ENCODE measurements at places on chromosomes 3 and 15. TPM values are rescaled to one million over a fixed set of nuclear protein-coding genes. Genes with fewer than 3 reads are reported as not detected.

DNA sequence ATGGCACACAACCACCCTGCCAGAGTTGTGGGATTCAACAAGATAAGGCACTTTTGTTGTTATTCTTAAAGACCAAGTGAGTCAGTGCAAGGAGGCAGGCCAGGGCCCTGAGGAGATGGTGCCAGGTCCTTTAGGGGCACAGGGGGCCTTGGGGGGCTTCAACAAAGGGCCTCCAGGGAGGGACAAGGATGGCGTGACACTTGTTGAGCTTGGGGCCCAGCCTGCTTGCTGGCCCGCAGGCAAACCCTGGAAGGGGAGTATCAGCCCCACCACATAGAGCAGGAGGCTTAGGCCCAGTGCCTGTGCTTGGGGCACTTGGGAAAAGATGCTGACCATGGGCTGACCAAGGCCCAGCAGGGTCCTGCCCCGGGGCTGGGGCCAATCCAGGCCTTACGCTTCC, 5.5 kb downstream of the IQSEC1 start:
- no peak for DNase-seq
- H3K27ac ChIP-seq = no peak overlapping the region
- no peak overlapping the region for H3K4me3 ChIP-seq
- H3K4me1 ChIP-seq = no peaks in the 10 kb centered on the region
- H3K27me3 ChIP-seq = peaks cover 7% of the 10 kb centered on the region
- H3K36me3 ChIP-seq = no peaks in the 10 kb centered on the region

DNA sequence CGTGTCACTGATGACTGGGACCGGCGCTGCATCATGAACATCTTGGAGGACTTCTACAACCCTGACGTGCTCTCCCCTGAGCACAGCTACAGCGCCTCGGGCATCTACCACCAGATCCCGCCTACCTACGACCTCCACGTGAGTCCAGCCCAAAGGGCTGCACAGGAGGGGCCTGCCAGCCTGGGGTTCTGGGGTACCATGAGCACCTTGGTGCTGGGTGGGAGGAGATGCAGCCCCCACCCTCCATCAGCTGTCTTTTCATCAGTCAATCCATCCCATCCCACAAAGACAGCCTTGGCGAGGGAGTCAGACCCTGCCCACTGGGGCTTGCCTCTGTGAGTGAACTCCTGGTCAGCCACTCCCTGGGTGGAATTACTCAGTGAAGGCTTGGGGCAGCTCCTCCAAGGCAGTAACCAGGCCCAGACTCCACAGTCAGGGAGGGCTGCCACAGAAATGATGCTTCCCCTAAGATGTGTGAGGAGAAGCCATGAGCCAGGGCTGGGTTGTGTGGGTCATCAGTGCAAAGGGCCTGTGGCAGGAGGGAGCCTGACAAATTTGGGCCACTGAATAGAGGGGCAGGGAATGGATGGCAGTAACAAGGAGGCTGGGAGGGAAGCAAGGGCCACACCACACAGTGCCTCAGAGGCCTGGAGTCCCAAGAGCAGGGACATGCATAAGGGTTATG, 47.9 kb downstream of the SEMA3G start:
- peaks cover 7% of the 10 kb centered on the region for H3K36me3 ChIP-seq
- no peak overlapping the region for H3K27ac ChIP-seq
- no peak for DNase-seq
- H3K4me1 ChIP-seq = no peaks in the 10 kb centered on the region
- H3K4me3 ChIP-seq = no peak overlapping the region
- no peaks in the 10 kb centered on the region for H3K27me3 ChIP-seq

GRCh38 chr3:194313560-194314387, 37.4 kb downstream of the CPN2 start:
- no peaks in the 10 kb centered on the region for H3K27me3 ChIP-seq
- H3K27ac ChIP-seq = peak overlapping the region; percentile 81
- no peak for DNase-seq
- H3K36me3 ChIP-seq = no peaks in the 10 kb centered on the region

- H3K4me1 ChIP-seq = no peaks in the 10 kb centered on the region
- H3K36me3 ChIP-seq = no peaks in the 10 kb centered on the region
Observed at GRCh38 chr3:13850161-13850945, 29.5 kb downstream of the WNT7A start.

DNA sequence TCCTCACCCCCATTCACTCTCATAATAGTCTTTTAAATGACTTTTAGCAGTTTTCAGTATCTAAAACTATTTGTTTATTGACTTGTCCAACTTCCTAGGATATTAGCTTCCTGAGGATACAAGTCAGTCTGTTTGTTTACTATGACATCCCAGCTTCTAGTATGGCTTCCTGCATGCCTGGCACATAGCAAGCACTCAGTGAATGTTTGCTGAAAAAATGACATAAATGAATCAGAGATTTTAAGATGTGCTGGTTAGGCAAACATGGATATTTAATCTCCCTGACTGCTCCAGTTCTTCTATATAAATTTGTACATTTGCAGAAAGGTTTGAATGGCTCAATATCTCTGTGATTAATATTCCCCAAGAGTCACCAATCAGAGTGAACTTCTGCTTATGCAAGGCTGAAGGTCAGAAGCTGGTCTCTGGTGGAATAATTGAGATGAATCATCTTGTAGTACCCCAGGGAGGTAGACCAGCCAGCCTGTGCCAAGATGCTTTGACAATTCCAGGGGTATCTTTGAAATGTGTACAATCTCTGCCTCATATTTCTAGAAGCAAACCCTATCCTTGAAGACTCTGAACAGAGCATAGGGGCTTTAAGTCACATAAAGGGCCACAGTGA, 219.0 kb upstream of the LMCD1 start:
- DNase-seq = no peak
- H3K36me3 ChIP-seq = no peaks in the 10 kb centered on the region
- H3K4me1 ChIP-seq = no peaks in the 10 kb centered on the region

- peaks cover 3% of the 10 kb centered on the region for H3K27me3 ChIP-seq
- no peak overlapping the region for H3K4me3 ChIP-seq
- DNase-seq = no peak
- no peaks in the 10 kb centered on the region for H3K36me3 ChIP-seq
- H3K4me1 ChIP-seq = no peaks in the 10 kb centered on the region
Observed at GRCh38 chr3:168511428-168512014, 415.8 kb upstream of the GOLIM4 start.

- no peak overlapping the region for H3K4me3 ChIP-seq
- no peaks in the 10 kb centered on the region for H3K4me1 ChIP-seq
- no peaks in the 10 kb centered on the region for H3K27me3 ChIP-seq
- H3K27ac ChIP-seq = no peak overlapping the region
- DNase-seq = no peak
Observed at GRCh38 chr3:133765256-133765655, 19.1 kb downstream of the TF start.

DNA sequence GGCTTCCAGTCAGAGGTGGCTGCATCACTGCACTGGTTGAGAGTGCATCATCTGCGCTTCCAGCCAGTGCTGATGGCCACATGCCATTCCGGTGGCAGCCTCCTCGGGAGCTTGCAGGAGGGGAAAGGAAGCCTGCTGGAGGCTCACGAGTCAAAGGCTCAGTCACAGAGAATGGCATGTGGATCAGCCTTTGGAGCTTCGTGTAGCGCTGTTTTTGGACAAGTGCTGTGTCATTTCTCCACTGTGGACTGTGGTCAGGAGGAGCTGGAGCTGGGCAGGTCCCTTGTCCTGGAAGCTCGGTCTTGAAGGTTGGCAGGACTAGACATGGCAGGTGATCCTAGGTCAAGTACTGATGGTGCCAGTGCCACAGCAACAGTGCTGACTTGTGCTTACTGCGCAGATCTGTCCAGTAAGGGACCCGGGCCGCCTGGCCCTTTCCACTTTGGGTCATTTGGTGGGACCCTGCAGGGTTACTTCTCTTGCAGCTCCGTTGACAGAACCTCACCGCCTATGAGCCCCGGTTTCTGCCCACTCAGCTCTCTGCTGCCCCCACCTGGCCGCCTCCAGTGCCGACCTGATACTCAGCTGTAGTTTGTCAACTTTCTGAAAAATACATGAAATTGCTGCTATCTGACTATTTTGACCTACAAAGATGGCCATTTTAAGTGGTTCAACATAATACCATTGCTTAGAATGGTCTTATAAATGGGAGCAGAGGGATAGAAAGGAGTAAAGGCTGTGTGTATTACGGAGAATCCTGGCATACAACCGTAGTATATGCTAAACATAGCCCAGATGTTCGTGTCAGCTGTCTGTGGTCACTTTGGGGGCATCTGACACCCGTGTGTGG, 27.6 kb upstream of the TRPM1 start:
- no peaks in the 10 kb centered on the region for H3K36me3 ChIP-seq
- no peak overlapping the region for H3K4me3 ChIP-seq
- no peaks in the 10 kb centered on the region for H3K27me3 ChIP-seq
- no peaks in the 10 kb centered on the region for H3K4me1 ChIP-seq
- DNase-seq = peak; percentile 53
- H3K27ac ChIP-seq = no peak overlapping the region

GRCh38 chr3:126300001-126300760, 57.0 kb downstream of the KLF15 start:
- H3K4me1 ChIP-seq = no peaks in the 10 kb centered on the region
- H3K36me3 ChIP-seq = no peaks in the 10 kb centered on the region
- no peak for DNase-seq
- H3K27me3 ChIP-seq = no peaks in the 10 kb centered on the region

- no peak overlapping the region for H3K4me3 ChIP-seq
- no peaks in the 10 kb centered on the region for H3K27me3 ChIP-seq
- no peaks in the 10 kb centered on the region for H3K36me3 ChIP-seq
- peaks cover 8% of the 10 kb centered on the region for H3K4me1 ChIP-seq
- DNase-seq = no peak
Observed at GRCh38 chr3:73510334-73510733, 114.4 kb downstream of the PDZRN3 start.

- H3K36me3 ChIP-seq = no peaks in the 10 kb centered on the region
- H3K4me1 ChIP-seq = peaks cover under 1% of the 10 kb centered on the region
- no peak overlapping the region for H3K4me3 ChIP-seq
- no peak overlapping the region for H3K27ac ChIP-seq
- DNase-seq = no peak
- H3K27me3 ChIP-seq = no peaks in the 10 kb centered on the region
Observed at GRCh38 chr3:127666676-127667075, 6.1 kb upstream of the ABTB1 start.

Gene TM2D3
- total RNA-seq = 46.2 TPM

Gene GOLGA6D
- not detected for total RNA-seq

Gene RTP3
- not detected for total RNA-seq

Gene GRK7
- not detected for total RNA-seq

Gene SCN11A
- total RNA-seq = 0.48 TPM

Gene FGD5
- 18.7 TPM for total RNA-seq

Gene GATM
- 31.5 TPM for total RNA-seq
